ENCODE measurements at places on chromosomes 11 and 22. TPM values are rescaled to one million over a fixed set of nuclear protein-coding genes. Genes with fewer than 3 reads are reported as not detected.

- DNase-seq, result no peak
Measured at GRCh38 chr22:42111798-42112197, 18.8 kb downstream of the CYP2D6 start.

- no peak for DNase-seq
Measured at GRCh38 chr11:88603091-88603867, 265.7 kb upstream of the CTSC start.

- DNase-seq, result no peak
Measured at GRCh38 chr11:120805960-120806555, 217.8 kb upstream of the TBCEL start.

DNA sequence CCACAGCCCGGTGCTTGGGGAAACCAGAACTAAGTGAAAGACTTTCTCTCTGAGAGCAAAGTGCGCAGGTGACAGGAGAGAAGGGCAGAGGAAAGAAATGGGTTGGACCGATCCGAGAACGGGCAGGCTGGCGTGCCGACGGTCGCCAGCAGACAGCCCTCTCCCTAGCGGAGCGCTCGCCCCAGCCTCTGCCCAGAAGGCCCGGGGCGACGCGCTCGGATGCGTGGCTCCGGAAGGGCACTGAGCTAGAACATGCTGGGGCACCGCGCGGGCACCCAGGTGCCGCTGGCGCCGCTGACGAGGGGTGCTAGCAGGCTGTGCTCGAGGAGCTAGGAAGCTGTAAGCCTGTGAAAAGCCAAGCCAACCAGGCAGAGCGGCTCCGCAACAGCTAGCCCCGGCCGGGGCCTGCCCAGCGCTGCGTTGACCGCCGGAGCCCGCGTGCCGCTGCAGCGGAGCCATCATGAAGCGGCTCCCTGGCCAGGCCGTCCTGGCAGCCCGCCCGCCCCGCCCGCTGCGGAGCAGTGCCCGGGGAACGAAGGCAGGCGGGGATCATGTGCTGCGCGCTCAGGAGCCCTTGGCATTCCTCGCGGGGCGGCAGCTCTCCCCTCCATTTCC lies 22.1 kb upstream of the RRAS2 start:
- DNase-seq, result peak; percentile 13

DNA sequence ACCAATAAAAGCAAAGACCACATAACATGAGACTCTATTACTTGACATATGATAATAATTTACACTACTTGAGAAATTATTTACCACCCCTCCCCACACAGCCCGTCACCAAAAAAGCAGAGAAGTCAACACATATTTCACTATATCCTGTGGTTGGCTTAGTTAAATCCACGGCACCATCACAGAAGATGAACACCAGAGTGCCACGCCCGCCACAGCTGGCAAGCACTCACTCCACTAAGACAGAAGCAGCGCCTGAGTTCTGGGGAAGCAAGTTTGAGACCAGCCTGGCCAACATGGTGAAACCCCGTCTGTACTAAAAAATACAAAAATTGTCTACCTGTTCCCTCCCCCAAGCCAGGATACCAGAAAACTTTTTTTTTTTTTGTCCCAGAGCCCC lies 53.1 kb downstream of the PACSIN2 start:
- no peak for DNase-seq

- DNase-seq, result no peak
Measured at GRCh38 chr11:126317432-126317755, 13.5 kb downstream of the DCPS start.

DNA sequence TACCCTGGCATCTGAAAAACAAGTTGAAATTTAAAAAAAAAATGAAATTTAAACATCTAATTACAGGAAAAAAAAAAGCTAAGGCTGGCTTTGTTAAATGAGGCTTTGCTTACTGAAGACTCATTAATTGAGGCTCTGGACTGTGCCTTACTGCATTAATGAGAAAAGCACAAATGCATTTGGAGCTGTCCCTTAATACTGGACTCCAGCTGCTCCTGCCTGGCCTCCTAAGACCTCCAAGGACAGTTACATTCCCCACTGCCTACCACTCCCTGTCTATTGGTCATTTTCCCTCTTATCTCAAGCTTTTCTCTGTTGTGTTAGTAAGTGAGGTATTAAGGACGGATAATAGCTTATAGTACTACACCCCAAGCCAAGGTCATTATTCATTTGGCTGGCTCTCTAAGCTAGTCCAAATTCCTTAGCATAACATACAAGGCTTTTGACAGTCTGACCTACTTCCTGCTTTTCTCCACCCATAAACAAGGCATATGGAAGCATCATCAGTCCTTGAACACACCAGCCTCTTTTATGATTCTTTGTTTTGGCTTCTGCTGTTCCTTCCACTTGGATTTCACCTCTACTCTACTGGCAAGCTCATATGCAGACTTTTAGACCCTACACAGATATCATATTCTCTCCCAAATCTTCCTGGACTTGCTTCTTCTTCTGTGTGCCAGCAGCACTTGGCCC lies 62.5 kb downstream of the USP35 start:
- DNase-seq, result no peak

DNA sequence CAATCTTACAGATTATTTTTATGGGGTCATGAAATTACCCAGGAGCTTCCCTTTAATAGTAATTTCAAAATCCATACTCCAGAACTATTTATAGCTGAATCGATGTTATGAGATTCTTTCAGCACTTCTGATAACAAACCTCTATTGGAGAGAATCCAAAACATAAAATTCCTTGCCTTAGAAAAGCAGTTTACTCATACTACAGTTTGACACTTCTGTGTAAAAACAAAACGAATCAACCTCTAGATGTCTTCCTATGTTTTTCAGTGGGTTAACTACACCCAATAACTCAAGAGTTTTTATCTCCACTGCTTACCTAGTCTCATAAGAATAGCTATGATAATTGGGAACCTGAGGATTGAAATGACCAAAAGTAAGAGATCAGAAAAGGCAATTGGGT lies 35.6 kb downstream of the KIF18A start:
- no peak for DNase-seq

DNA sequence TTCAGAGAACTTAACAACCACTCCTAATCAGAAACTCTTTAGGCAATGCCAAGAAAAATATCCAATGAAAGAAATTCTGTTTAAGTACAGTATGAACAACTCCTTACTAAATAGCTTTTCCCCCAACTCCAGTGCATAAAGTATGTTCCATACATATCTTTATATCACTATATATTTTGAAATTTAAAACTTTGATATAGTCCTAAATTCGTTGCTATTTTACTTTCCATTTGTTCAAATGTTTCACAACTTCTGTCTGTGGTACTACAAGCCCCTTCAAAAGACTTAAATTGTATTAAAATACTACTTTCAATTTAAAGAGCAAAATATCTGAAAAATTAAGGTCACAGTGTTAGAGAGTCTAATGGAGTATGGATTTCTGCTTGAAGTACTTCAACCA lies 52.6 kb downstream of the STK33 start:
- DNase-seq, result no peak

Gene ABTB2
- total RNA-seq, result 0.55 TPM

Gene ZNRD2
- 30.3 TPM for total RNA-seq

Gene MS4A15
- total RNA-seq, result not detected

Gene CBY1
- 11.9 TPM for total RNA-seq

Gene OR2AG1
- not detected for total RNA-seq

Gene MICAL2
- 66.9 TPM for total RNA-seq

Gene KCTD14
- 0.17 TPM for total RNA-seq

Gene APOA5
- not detected for total RNA-seq

Gene PAX6
- not detected for total RNA-seq

Gene XRRA1
- 16.3 TPM for total RNA-seq

Gene OSBP2
- 9.4 TPM for total RNA-seq

Gene MMP12
- not detected for total RNA-seq

Gene SNU13
- total RNA-seq, result 120 TPM

Gene IRAG1
- total RNA-seq, result 0.17 TPM

Gene SSTR3
- total RNA-seq, result 2.1 TPM

Gene FXYD2
- not detected for total RNA-seq

Gene FDXACB1
- total RNA-seq, result 2.5 TPM

Gene SLC1A2
- total RNA-seq, result not detected

All from T-helper 17 cell (primary cell).